ENCODE measurements at places on chromosomes 6 and 20.

DNA sequence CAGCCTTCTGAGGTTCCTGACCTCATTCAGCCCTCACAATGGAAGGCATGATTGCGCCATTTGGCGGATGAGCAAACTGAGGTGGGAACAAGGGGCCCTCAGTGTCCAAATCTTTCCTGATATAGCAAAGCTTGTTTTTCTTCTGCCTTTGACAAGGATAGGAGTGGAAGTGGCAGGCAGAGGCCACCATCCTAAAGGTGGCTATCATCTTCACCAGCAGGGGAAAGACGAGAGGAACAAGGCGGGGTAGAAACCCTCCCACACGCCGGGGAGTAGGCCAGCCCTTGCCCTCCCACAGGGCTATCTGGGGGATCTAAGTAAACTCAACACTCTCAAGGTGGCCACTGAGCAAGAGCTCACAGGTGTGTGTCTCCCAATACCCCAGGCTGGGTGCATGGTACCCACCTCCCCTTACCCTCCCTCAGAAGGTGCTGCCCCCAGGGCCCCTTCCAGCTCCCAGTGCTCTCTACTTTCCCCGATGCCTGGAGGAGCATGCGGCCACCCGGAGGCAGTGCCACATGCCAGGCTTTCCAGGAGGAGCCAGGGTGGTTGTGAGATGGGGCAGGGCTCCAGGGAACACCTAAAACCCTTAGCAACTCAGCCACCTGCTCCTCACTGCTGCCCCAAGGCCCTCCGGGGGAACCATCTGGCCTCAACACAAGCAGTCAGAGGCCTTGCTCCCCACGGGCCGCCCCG lies 11.2 kb downstream of the SPDEF start:
- H3K4me1 ChIP-seq, result no peaks in the 10 kb centered on the region
- no peak overlapping the region for H3K27ac ChIP-seq
- no peak for DNase-seq
- no peaks in the 10 kb centered on the region for H3K27me3 ChIP-seq
- H3K4me3 ChIP-seq, result no peak overlapping the region

GRCh38 chr6:119105282-119105681 lies 26.8 kb upstream of the FAM184A start:
- peaks cover 1% of the 10 kb centered on the region for H3K36me3 ChIP-seq
- H3K27me3 ChIP-seq, result peaks cover 4% of the 10 kb centered on the region

GRCh38 chr6:89799756-89800155 lies 19.8 kb downstream of the MDN1 start:
- H3K36me3 ChIP-seq, result peaks cover 19% of the 10 kb centered on the region
- no peak overlapping the region for H3K4me3 ChIP-seq
- H3K27ac ChIP-seq, result no peak overlapping the region
- H3K4me1 ChIP-seq, result peaks cover 11% of the 10 kb centered on the region

- peaks cover 12% of the 10 kb centered on the region for H3K4me1 ChIP-seq
- no peaks in the 10 kb centered on the region for H3K27me3 ChIP-seq
- no peaks in the 10 kb centered on the region for H3K36me3 ChIP-seq
- no peak for DNase-seq
Observed at GRCh38 chr6:148850964-148851363, 104.1 kb downstream of the UST start.

GRCh38 chr6:132007474-132008190 lies 56.5 kb upstream of the CCN2 start:
- no peak overlapping the region for H3K27ac ChIP-seq
- DNase-seq, result no peak
- no peaks in the 10 kb centered on the region for H3K36me3 ChIP-seq
- H3K27me3 ChIP-seq, result no peaks in the 10 kb centered on the region
- H3K4me3 ChIP-seq, result no peak overlapping the region

DNA sequence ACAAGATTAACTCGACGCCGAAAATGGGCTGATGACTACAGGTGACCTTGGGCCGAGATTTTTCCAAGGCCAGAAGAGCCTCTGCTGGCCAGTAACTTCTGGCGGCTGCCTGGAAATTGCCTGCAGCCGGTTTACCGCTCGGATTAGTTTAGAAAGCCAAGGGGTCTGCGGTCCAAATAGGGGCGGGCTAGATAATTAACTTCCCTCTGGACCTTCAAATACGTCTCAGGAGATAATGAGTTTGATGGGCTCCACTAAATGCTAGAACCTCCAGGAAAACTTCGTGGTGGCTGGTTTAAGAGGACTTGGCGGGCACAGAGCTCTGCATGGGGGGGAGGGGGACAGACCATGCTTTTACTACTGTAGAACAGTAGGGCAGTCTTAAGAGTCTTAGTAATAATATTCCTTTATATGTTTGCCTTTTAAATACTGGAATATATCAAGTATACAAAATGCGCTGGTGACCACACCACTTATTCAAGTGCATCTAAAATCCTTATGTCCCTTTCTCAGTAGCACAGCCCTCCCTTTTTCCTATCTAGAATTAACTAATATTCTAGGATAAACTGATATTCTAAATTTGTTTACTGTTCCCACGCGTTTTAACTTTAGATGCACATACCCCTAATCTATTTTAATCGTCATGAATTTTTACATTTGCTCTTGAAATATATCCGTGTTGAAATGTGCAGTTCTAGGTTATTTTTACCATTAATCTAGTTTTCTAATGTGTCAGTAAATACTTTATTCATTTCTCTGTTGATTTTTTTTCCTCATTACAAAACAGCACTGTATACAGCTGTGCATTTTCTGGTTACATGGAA lies 107.5 kb upstream of the PRSS16 start:
- peaks cover 53% of the 10 kb centered on the region for H3K4me1 ChIP-seq
- peak overlapping the region; percentile 90 for H3K4me3 ChIP-seq
- H3K36me3 ChIP-seq, result peaks cover 12% of the 10 kb centered on the region

DNA sequence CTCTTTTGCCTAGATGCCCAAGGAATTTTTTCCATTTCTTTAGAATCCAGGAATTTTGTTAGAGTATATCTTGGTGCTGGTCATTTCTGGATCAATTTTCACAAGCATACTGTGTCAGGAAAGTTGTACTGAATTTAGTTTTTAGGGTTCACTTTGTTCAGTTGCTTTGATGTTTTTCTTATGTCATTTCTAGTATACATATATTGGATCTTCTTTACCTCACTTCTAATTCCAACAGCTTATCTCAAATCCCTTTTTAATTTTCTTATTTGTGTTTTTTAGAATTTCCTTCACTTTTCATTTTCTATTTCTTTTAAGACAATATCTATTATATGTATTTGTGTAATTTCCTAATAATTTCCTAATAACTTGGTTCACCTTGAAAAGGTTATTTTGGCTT lies 281.0 kb upstream of the AGPAT4 start:
- no peaks in the 10 kb centered on the region for H3K4me1 ChIP-seq
- H3K27ac ChIP-seq, result no peak overlapping the region
- no peak for DNase-seq
- no peaks in the 10 kb centered on the region for H3K36me3 ChIP-seq

GRCh38 chr6:15484821-15485220 lies 178.0 kb downstream of the DTNBP1 start:
- H3K36me3 ChIP-seq, result peaks cover 15% of the 10 kb centered on the region
- H3K27me3 ChIP-seq, result no peaks in the 10 kb centered on the region
- H3K27ac ChIP-seq, result no peak overlapping the region
- H3K4me3 ChIP-seq, result no peak overlapping the region
- H3K4me1 ChIP-seq, result peaks cover 10% of the 10 kb centered on the region

- no peak for DNase-seq
- no peaks in the 10 kb centered on the region for H3K27me3 ChIP-seq
- peaks cover 60% of the 10 kb centered on the region for H3K4me1 ChIP-seq
- peak overlapping the region; percentile 52 for H3K27ac ChIP-seq
Observed at GRCh38 chr6:108630050-108630714, 69.5 kb downstream of the FOXO3 start.

DNA sequence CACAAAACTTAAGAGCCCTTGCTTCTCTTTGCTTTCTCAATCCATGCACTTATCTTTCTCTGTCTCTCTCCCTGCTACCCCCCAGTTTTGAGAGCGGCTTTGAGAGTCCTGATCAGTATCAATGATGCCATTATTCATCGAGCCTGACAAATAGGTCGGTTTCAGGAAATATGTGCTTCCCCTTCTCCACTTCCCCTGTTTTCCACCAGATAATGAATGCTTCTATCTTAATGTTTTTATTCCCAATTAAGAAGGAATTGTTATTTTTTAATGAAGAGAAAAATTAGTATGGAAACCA lies 117.7 kb downstream of the KIF13A start:
- H3K27ac ChIP-seq, result no peak overlapping the region
- no peaks in the 10 kb centered on the region for H3K4me1 ChIP-seq
- no peak overlapping the region for H3K4me3 ChIP-seq
- peaks cover 47% of the 10 kb centered on the region for H3K27me3 ChIP-seq

DNA sequence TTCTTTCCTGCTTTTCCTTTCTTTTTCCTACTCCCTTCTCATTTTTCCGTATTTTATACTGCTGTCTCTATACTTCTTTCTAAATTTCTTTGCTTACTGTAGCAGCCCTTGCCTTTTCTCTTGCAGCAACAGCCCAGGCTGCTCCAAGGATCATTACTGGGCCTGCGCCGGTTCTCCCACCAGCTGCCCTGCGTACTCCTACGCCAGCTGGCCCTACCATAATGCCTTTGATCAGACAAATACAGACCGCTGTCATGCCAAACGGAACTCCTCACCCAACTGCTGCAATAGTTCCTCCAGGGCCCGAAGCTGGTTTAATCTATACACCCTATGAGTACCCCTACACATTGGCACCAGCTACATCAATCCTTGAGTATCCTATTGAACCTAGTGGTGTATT lies 148.8 kb downstream of the QKI start:
- H3K27me3 ChIP-seq, result no peaks in the 10 kb centered on the region
- peaks cover 14% of the 10 kb centered on the region for H3K36me3 ChIP-seq
- no peak for DNase-seq
- no peak overlapping the region for H3K4me3 ChIP-seq
- no peak overlapping the region for H3K27ac ChIP-seq
- H3K4me1 ChIP-seq, result peaks cover 3% of the 10 kb centered on the region

GRCh38 chr6:40817369-40817768 lies 221.7 kb downstream of the UNC5CL start:
- no peaks in the 10 kb centered on the region for H3K36me3 ChIP-seq
- peaks cover 6% of the 10 kb centered on the region for H3K27me3 ChIP-seq
- H3K4me3 ChIP-seq, result no peak overlapping the region

DNA sequence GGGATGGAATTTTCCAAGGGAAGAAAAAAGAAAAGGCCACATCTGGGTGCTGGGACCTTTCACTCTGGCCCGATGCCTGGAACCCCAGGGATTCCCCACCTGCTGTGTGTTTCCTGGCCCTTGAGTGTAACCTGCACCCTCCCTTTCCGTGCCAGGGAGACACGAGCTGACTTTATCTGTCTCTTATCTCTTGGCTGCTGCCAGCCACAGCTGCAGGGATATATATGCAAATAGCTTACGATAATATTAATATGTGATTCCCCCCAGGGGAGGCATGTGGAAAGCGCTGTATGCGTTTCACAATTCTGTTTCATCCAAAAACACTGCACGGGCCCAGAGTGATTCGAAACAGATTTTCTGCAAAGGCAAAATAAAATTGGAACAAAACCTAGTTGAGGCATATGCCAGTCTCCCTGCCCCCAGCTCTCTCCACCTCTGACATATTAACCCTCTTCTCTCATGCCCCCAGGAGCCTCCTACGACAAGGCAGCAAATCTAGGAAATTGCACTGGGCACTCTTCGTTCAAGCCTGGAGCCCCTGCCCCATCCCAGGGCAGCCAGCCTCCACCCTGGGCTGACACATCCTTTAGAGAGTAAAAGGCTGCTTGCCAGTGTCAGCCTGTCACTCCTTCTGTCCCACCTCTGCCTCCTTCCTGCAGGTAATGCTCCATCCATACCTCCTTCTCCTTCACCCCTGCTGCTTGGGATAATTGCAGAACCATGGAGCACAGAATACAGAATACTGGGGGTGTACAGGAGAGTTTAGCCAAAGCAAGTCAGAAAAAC lies 1.3 kb downstream of the RIPOR3 start:
- H3K4me3 ChIP-seq, result no peak overlapping the region
- peaks cover 4% of the 10 kb centered on the region for H3K4me1 ChIP-seq
- peaks cover 52% of the 10 kb centered on the region for H3K27me3 ChIP-seq
- H3K36me3 ChIP-seq, result no peaks in the 10 kb centered on the region
- DNase-seq, result no peak
- no peak overlapping the region for H3K27ac ChIP-seq

- peaks cover 31% of the 10 kb centered on the region for H3K4me1 ChIP-seq
- H3K27ac ChIP-seq, result no peak overlapping the region
- H3K4me3 ChIP-seq, result no peak overlapping the region
- no peak for DNase-seq
Observed at GRCh38 chr6:35385457-35386202, 43.3 kb downstream of the PPARD start.

Measured in activated CD8-positive, alpha-beta memory T cell treated with anti-CD3 and anti-CD28 coated beads, Interleukin-2, amount 10 ng/mL, durations not matched to agents 7 days and 5 days (primary cell).